NCI-H2107 (cell line): ENCODE measurements at places on chromosomes 2 and 18.

GRCh38 chr2:115560666-115561065, 1118.2 kb downstream of the DPP10 start:
- DNase-seq: no peak

- no peak for DNase-seq
Observed at GRCh38 chr2:143426296-143426695, 297.1 kb downstream of the ARHGAP15 start.

GRCh38 chr2:85589982-85590791, 5.4 kb upstream of the RNF181 start:
- DNase-seq: no peak

- DNase-seq: no peak
Observed at GRCh38 chr2:236767941-236768340, 198.3 kb downstream of the ACKR3 start.

DNA sequence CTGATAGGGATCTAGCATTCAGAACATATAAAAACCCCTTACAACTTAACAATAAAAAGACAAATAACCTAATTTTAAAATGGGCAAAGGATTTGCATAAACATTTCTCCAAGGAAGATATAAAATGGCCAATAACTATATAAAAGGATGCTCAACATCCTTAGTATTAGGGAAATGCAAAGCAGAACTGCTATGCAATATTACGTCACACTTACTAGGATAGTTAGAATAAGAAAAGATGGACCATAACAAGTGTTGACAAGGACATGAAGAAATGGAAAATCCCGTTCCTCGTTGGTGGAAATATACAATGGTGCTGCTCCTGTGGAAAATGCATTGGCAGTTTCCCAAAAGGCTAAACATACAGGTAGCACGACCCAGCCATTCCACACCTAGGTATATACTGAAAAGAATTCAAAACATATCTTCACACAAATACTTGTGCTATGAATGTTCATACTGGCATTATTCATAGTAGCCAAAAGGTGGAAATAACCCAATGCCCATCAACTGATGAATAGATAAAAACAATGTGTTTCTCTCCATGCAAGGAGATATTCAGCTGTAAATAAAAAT, 48.2 kb upstream of the REV1 start:
- no peak for DNase-seq

DNA sequence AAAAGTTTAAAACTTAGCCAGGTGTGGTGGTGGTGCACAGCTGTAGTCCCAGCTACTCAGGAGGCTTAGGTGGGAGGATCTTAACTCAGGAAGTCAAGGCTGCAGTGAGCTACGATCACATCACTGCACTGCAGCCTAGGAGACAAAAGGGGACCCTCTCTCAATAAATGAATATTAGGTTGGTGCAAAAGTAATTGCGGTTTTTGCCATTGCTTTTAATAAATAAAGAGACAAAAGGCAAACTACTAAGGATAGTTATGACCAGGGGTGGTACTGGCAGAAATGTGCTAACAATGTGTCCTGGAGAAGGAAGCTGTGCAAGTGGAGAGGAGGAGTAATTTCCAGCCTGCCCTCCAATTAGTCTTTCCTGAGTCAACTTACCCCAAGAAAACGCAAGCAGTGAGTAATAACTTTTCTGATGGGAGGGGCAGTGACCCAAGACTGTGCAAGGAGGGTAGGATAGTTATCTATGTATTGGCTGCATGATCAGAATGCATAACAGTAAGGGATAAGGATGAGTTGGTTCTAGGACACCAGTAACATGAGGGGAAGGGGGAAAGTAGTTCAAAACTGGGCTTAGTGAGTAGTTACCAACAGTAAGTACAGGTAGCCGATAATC, 1.5 kb downstream of the EXOC6B start:
- no peak for DNase-seq

- no peak for DNase-seq
Observed at GRCh38 chr2:109415581-109416013, 198.2 kb downstream of the SEPTIN10 start.

DNA sequence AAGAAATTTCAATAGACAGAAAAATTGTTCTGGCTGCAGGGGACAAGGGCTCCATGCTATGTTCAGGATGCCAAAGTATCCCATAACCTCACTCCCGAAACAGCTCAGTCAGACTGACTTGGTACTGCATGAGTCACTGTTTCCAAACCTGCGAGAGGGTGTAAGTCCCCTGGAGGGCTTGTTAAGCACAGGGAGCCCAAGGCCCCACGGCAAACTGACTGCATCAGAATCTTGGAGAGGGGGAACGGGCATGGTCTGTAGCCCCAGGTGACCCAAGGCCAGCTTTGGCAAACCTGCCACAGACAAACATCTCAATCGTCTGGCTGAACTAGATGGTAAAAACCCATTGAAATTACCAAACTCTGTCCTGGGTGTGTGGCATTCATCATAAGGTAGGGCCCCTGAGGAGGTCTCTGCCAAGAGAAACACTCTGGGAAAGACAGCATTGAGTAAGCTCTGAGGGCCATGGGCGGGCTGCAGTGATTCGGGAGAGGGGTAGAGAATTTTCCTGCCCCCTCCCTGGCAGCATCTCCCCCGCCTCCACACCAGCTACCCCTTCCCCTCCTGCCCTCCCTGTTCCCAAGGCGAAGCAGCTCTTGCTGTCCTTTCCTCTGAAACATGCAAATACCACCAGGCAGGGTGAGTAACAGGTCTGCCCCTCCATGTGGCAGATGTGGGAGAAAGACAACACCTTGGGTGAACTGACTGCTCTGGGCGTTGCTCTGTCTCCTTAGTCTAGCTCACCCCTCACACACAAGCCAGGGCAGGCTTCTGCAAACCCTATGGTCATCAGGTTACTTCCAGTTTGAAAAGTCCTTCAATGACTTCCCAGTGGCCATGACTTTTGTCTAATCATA, 274.7 kb upstream of the SIX2 start:
- DNase-seq: no peak

GRCh38 chr2:222782201-222782730, 78.6 kb upstream of the ACSL3 start:
- DNase-seq: no peak

DNA sequence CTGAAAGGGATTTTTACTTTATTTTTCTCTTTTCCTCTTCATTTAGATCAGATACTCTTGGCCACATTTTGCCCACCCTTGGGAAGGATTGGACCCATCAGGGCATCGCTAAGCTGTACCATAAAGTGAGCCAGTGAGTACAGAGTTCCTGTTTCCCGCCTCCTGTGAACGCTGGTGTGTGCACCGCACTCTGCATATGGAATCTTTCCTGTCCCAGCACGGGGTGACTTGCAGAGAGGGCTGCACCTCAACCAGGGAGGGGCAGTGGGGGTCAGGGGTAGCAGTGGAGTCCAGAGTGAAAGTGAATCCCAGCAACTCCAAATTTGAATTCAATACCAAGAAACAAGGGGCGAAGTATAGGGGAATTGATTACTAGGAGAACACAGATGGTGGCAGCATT, 58.6 kb downstream of the LPIN1 start:
- no peak for DNase-seq

GRCh38 chr2:64591188-64591587, 62.5 kb downstream of the SERTAD2 start:
- no peak for DNase-seq

- DNase-seq: peak; percentile 86
Observed at GRCh38 chr2:219001577-219002394, 8.6 kb upstream of the CRYBA2 start.

GRCh38 chr2:120231974-120232635, 8.9 kb upstream of the TMEM185B start:
- no peak for DNase-seq

DNA sequence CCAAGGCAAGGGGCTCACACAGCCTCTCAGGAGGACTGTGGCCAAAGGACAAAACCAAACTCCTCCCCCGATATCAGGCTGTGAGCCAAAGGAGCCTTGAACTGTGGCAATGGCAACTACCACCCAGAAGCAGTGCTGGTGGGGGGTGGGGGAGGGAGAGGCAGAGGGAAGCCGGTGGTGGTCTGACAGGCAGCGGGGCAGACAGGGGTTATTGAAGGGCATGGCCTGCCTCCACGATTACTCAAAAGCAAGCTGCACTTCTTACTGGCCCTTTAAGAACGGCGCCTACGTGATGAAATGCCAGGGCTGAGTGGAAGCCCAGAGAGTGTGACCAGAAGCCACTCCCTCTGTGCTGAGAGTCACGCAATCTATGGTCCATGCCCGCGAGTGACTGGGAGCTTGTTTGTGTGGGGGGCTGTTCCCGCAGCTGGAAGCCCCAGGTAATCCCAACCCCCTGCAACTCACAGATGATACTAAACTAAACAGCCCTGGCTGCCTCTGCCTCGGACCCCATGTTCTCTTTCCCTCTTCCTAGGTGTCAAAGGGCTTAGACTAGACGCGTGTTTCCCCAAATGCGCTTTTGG, 128.2 kb upstream of the CXCR4 start:
- no peak for DNase-seq

DNA sequence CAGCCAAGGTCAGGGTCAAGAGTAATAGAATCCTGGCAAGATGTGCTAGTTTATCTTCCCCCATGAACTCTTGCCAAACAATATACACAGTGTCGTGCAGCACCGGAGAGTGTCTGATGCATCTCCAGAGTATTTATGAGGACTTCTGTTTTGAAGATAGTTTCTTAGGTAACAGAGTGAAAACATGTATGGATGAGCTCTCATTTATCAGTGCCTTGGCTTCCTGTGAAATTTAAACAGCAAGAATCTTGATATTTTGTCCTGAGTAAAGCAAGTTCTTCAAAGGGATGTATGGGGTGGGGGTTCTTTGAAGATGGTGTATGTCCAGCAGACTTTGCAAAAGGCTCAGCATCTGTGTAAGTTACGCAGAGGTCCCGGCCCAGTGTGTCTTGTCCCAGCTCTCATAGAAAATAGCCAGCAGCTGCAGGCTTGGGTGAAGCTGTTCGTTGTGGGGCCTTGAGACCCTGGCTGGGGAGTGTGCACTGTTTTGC, 361.0 kb upstream of the NT5C1B start:
- DNase-seq: no peak

DNA sequence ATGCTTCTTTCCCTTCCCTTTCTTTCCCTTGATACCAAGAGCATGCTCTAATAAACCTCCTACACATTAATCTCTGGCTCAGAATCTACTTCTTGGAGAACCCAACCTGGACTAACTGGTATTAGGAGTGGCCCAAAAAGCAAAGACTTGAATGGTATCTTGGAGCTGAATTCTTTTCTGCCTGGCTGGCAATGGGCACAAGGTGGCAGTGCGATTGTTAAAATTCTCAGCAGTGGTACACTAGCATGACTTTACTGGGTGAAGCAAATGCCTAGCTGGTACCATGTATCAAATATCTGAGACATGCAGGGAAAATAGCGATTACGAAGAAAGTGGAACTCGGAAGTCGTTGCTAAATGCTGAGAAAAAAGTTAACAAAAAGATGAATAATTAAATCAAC, 376.1 kb downstream of the XIRP2 start:
- DNase-seq: no peak

DNA sequence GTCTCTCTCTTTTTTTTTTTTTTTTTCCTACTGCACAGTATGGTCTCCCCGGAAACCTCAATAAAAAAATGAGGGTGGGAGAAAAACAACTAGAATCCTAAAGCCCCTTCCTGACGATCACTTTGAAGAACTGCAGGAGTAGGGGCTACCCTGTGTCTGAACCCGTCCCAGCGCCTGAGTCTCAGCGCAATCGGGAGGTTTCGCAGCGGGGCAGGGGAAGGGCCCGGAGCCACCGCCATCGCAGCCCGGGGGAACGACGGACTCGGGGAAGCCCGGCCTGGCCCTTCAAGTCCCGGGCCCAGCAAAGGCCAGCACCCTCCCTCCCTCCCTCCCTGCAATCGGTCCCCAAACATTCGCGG, 411 bp downstream of the NARS1 start:
- no peak for DNase-seq

DNA sequence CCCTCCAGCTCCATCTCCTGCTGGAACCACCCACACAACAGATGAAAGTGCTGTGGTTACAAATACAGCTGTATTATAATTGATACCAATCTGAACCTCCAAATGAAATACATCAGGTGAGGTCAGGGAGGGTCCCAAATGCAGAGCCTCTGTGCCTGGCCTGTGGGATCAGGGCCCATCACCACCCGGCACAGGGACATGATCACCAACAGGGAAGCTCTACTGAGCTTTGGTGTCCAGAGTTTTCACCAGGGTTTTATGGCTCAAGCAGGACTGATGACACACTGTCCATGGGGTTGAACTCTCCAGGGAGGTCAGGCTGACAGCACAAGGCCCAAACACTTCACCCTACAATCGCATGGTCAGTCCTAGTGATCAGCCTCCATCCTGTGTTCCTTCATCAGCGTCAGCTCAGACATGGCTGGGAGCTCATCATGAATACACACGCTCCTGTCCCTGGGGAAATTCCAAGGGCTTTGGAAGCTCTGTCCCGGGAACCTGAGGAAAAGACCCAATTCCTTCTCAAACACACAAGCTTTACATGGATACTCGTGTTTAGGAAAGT, 3.9 kb upstream of the PXDN start:
- DNase-seq: no peak

GRCh38 chr2:64825831-64826491, 163.2 kb upstream of the SLC1A4 start:
- DNase-seq: no peak

DNA sequence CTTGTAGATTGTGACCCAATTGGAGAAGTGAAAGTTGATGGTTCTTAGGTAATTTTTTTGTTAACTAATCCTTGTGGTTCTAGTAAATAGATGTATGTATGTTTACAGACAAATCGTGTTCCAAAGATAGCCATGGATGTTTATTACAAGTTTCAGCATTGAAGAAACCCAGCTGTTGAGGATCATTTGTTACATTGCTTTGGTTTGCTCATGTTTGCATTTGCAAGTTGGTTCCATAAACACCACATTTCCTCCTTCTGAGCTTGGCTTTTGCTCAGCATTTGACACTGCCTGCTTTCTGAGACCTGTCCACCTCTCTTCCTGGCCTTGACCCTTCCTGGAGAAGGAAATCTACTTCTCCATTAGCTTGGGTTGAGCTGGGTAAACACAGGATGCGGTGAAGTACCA, 1.8 kb upstream of the CCDC68 start:
- DNase-seq: no peak

GRCh38 chr18:37492952-37493351, 72.6 kb downstream of the CELF4 start:
- DNase-seq: no peak

DNA sequence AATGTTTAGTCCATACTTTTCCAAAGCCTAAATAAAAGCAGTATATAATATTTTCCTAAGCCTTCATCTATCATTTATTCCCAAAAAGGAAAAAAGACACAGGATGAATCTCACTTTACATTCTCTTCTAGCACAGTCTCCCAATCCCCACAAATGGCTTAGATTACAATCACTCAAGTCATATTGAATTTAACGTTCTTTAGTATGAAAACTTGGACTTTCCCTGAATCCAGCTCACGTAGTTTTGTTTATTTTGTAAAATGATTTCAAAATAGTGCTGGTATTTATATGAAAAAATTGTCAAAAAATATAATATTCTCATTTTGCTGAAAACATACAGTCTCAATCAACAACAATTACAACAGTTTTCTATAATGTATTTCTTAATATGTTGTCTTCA, 137.7 kb upstream of the CCDC150 start:
- no peak for DNase-seq
